ENCODE measurements at places on chromosomes 16 and 17. TPM values are rescaled to one million over a fixed set of nuclear protein-coding genes. Genes with fewer than 3 reads are reported as not detected.

GRCh38 chr16:57091200-57091974 is 996 bp upstream of the CPNE2 start:
- peak; percentile 47 for DNase-seq

- DNase-seq: no peak
These were observed 1.7 kb downstream of the KSR1 start for GRCh38 chr17:27457731-27458523.

- DNase-seq: no peak
These were observed 49.9 kb downstream of the MAP1LC3B start for GRCh38 chr16:87441886-87442580.

- DNase-seq: no peak
These were observed 368.0 kb downstream of the FOXL1 start for GRCh38 chr16:86946396-86946795.

DNA sequence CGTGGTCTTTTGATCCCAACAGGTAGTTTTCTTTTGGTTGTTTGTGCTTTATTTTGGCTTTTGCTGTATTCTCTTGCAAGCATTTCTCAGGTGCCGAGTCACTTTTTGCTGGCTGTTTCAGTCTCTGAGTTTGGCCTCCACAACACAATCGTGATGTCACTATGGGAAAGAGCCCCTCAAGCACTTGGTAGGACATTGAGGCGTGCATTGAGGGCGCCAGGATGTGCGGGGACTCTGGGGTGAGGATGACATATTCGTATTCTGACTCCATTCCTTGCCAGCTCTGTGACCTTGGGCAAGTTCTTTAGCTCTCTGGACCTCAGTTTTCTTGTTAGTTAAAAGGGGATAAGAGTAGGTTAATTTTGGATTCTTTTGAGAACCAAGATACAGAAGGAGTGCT is 13.0 kb downstream of the KSR1 start:
- no peak for DNase-seq

- no peak for DNase-seq
These were observed 245.3 kb downstream of the GSG1L start for GRCh38 chr16:27818246-27818645.

GRCh38 chr17:15236281-15237105 is 28.6 kb downstream of the PMP22 start:
- no peak for DNase-seq

GRCh38 chr17:17200831-17201230 is 5.3 kb downstream of the PLD6 start:
- DNase-seq: no peak

DNA sequence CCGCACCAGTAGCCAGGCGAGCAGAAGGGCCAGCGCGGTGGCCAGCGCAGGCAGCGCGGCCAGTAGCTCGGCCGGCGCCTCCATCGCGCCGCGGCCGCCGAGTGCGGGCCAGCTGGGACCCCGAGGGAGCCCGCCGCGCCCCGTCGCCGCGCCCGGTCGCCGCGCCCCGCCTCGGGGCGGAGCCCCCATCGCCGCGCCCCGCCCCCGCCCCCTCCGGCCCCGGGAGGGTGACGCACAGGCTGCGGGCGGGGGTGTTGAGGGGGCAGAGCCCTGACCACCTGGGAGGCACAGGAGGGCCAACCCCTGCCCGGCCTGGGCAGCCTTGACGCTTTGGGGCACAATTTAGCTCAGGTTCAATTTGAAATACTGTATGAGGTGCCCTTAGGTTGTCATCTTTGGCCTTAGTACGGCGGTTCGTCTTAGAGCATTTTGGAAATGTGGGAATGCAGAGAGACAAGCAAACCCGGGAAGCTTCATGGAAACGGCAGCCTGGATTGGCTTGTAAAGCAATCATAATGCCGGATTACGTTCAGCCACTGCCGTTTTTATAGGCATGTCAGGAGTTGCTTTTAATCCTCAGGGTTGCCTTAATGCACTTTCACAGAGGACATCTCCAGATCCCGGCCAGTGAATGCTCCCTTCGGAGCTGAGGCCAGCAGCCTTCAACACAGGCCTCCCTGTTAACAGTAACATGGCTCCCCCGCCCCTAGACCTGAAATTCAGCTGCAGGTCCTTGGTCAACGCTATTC is at the start of gene MXRA7:
Gene MXRA7, minus strand, starts transcription at position 103 of the 749 bp plus-strand sequence. Its CDS starts 19 bp downstream, at position 84.
- peak; percentile 66 for DNase-seq

- no peak for DNase-seq
These were observed 23.4 kb downstream of the ADAT1 start for GRCh38 chr16:75599452-75600277.

DNA sequence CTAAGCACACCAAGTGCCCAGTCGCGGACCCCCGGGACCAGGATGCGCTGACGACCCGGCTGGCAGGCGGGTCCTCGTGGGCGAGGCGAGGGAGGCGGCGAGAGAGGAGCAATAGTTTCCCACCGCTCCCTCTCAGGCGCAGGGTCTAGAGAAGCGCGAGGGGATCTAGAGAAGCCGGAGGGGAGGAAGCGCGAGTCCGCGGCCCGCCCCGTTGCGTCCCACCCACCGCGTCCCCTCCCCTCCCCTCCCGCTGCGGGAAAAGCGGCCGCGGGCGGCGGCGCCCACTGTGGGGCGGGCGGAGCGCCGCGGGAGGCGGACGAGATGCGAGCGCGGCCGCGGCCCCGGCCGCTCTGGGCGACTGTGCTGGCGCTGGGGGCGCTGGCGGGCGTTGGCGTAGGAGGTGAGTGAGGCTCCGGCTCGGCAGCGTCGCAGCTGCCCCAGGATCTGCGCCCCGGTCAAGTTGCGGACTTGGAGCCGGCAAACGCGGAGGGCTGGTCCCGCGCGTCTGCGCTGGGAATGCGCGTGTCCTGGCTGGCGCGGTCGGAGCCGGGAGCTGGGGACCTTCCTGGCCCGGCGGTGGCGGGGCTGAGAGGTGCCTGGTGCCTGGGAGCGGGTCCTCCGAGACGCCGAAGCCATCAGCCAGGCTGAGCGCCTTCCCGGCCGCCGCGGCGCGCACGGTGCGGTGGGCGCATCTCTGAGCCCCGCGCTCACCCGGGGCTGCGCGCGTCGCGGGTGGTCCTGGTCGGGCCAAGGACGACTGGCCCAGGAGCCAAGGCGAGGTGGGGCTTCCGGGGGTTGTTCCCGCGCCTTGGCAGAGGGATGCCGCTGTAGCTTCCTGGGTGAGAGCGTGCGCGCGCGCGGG is at the start of gene ITGB3:
Gene ITGB3, plus strand, starts transcription at position 287 of the 862 bp plus-strand sequence. Its CDS starts 35 bp downstream, at position 322.
- DNase-seq: peak; percentile 71

- DNase-seq: no peak
These were observed 134.2 kb downstream of the ABCA8 start for GRCh38 chr17:68820825-68821481.

- no peak for DNase-seq
These were observed 14.3 kb downstream of the ZNHIT3 start for GRCh38 chr17:36500745-36501225.

DNA sequence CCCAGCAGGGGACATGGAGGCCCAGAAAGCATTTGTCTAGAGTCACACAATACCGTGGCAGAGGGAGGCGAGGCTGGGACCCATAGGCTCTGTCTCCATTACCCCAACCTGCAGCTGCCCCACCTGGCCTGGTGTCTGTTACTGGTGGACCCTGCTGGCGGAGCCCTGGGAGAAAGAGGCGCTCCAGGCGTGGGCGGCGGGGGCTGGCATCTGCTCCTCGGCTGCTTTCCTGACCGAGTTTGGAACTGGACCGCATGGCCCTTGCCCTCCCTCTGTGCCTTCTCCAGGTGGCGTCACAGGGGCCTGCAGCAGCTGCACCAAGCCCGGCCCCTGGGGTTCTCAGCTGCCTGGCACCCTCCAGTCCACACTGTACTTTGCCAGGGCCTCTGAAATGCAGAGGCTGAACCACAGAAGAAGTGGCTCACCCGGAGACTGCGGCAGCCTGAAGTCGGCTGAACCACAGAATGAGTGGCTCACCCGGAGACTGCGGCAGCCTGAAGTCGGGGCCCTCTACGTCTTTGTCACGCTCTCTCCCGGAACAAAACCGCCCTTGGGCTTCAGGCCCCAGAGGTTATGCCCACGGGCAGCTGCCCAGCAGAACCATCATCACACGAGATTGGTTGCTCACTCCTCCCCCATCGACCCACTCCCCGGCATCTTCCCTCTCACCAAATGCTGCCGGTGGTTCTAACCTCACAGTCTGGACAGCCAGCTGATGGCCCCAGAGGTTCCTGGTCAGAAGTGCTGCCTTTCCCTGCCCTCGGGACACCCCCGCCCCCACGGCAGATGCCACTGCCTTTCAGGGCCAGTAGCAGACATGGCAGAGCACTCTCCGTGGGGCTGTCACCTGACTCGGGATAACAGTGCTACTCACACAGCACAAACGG is 20.2 kb downstream of the CBFA2T3 start:
- no peak for DNase-seq

- no peak for DNase-seq
These were observed 24.2 kb downstream of the ACTG1 start for GRCh38 chr17:81488276-81488860.

DNA sequence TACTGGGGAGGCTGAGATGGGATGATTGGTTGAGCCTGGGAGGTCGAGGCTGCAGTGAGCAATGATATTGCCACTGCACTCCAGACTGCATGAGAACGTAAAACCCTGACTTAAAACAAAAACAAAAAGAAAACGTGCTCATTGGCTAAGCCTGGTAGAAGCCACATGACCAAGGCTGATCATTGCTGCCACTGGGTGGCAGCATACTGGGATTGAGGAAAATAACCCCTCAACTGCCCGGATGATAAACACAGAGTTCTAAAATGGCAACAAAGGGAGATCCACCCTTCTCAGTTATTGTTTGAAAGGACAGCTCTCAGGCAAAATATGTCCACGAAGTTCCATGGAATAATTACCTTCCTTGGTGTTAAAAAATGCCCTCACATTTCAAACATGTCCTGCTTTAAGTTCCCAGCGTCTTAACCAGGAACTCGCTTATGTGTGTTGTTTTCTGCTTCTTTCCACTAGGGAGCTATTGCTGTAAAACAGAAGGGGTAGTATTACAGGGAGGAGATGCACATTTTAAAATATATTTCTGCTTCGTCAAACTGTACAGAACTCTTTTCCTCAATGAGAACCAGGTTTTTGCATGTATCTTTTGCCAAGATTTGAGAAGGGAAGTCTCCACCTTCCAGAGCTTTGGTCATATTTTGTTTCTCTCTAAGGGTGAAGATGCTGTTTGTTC is 675.3 kb downstream of the MAF start:
- DNase-seq: no peak

- no peak for DNase-seq
These were observed 2.9 kb downstream of the WFIKKN2 start for GRCh38 chr17:50837980-50838954.

- no peak for DNase-seq
These were observed at the start of gene WSCD1 for GRCh38 chr17:6069539-6070429. TSS of gene WSCD1 (plus strand) at chr17:6070379. CDS start at chr17:6080659, 10,280 bp downstream.

- DNase-seq: no peak
These were observed 29.0 kb downstream of the TIMM22 start for GRCh38 chr17:1025733-1026598.

DNA sequence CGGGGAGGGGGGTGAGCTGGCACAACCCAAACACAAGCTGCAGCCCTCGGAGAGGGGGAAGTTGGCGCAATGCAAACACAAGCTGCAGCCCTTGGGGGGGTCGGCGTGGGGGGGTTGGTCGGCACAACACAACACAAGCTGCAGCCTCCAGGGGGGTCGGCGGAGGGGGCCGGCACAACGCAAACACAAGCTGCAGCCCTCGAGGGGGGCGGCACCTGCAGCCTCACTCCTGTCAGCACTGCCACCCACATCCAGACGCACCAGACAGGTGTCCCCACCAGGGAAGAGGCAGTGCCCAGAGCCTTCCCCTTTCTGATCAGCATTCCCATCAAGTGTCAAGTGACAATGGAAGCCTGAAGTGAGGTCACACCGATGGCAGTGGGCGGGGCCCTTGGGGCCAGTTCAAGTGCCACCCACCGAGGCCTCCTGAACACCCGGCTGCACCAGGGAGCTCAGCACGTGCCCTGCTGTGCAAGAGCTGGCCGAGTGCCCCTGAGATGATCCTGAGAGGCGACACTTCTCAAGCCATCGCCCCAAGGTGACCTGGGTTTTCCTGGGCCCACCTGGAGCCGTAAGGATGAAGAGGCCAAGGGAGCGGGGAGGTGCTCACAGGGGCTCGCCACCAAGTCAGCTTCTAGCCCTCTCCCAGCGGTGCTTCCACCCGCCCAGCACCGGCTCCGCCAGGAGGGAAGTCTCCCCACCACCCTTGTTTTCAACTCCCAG is 59.3 kb downstream of the KLHDC4 start:
- DNase-seq: no peak

GRCh38 chr16:89855301-89855945 is 18.0 kb upstream of the TCF25 start:
- no peak for DNase-seq

DNA sequence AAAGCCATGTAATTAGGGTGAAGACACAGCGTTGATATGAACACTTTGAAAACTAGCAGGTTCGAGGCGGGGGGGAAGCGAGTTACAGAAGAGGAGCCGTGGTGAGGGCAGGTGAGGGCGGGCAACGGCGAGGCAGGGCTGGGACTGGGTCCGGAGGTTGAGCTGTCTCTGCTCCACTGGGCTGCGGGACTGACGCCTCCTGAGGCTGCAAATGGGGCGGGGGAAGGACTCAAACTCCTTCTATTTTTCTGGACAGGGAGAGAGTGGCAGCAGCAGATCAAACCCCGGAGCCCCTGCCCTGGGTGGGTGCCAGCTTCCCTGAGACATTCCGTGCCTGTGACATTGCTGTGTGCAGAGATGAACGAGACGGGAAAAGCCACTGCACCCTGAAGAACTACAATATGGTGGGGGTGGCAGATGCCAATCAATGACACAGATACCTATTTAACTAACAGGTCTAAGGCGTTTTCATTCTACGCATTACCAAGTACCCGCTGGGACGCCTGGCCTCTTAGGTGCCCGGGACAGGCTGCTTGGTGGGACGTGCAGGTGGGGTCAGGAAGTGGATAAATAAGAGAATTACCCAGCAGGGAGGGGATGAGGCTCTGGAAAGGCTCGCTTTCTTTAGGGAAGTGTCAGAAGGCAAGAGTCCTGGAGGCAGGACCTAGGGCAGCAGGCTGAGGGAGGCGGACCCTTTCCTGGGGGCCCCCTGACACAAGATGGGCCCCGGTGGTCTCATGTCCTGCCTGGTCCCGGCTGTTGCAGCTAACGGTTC is 30.4 kb downstream of the RPH3AL start:
- DNase-seq: no peak

DNA sequence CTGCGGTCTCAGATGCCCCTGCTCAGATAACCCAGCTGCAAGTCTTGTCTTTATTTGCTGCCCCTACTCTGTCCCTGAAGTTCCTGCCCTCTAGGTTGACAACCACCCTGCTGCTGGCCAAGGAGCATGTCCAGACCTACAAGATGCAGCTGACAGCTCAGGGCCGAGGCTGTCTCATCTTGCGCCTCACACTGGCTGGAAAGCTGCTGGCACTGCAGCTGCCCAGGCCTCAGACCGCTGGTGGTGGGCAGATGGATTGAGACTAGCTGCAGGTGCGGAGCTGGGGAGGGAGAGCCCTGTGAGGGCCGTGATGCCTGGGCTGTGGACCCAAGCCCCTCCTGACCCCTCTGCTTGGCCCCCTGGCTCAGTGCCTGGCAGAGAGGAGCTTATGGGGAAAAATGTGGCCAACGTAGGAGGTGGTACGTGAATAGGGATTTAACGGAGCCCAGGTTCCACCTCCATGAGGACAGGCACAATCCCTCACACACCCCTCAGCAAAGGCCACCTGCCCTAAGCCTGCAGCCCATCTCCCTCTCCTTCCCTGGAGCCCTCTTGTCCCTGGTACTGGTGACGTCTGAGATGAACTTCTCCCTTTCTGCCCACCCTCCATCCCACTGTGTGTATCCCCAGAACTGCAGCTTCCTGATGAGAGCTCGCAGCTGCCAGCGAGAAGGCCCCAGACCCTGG is 8.3 kb upstream of the GALK1 start:
- DNase-seq: no peak

Gene RFWD3
- total RNA-seq: 31.2 TPM

Gene VPS4A
- total RNA-seq: 32.0 TPM

Gene SMTNL2
- total RNA-seq: not detected

Gene CDRT15L2
- total RNA-seq: not detected

Gene PRCD
- total RNA-seq: 1.2 TPM

Gene KRT20
- not detected for total RNA-seq

Gene IL21R
- total RNA-seq: not detected

Data from mammary epithelial cell (primary cell).